ENCODE measurements at places on chromosomes 11 and 22. TPM values are rescaled to one million over a fixed set of nuclear protein-coding genes. Genes with fewer than 3 reads are reported as not detected.

DNA sequence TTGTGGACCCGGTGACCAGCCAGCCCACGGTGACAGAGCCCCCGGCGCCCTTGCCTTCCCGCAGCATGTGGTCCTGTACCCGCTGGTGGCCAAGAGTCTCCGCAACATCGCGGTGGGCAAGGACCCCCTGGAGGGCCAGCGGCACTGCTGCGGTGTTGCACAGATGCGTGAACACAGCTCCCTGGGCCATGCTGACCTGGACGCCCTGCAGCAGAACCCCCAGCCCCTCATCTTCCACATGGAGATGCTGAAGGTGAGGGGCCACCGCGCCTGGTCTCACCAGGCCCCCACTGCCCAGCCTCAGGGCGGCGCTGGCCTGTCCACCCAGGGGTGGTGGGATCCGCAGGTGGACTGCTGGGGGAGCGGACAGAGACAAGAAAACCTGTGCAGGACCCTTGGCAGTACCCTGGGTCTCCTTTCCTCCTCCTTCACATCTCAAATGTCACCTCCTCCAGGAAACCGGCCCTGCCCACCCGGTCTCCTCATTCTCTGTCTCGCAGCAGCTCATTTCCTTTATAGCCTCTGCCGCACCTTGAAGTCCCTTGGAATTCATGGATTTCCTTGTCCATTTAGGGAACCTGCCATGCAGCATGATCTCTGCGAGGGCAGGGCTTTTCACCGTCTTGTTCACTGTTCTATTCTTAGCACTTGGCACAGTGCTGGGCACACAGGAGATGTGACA lies 6.5 kb downstream of the AIP start:
- DNase-seq = no peak
- peaks cover 5% of the 10 kb centered on the region for H3K36me3 ChIP-seq
- H3K27me3 ChIP-seq = no peaks in the 10 kb centered on the region
- no peak overlapping the region for H3K4me3 ChIP-seq
- H3K4me1 ChIP-seq = no peaks in the 10 kb centered on the region

GRCh38 chr11:100397401-100397800 lies 289.7 kb upstream of the ARHGAP42 start:
- H3K27ac ChIP-seq = no peak overlapping the region
- H3K4me3 ChIP-seq = no peak overlapping the region
- no peaks in the 10 kb centered on the region for H3K36me3 ChIP-seq
- DNase-seq = no peak
- no peaks in the 10 kb centered on the region for H3K27me3 ChIP-seq

- no peaks in the 10 kb centered on the region for H3K27me3 ChIP-seq
- H3K27ac ChIP-seq = no peak overlapping the region
- no peak for DNase-seq
- H3K36me3 ChIP-seq = no peaks in the 10 kb centered on the region
- H3K4me3 ChIP-seq = no peak overlapping the region
These were observed 26.9 kb upstream of the HTR3A start for GRCh38 chr11:113947994-113948393.

GRCh38 chr22:38611559-38611958 lies 41.6 kb upstream of the DMC1 start:
- H3K4me3 ChIP-seq = no peak overlapping the region
- no peaks in the 10 kb centered on the region for H3K27me3 ChIP-seq
- no peak for DNase-seq
- H3K4me1 ChIP-seq = no peaks in the 10 kb centered on the region
- no peak overlapping the region for H3K27ac ChIP-seq

GRCh38 chr22:20658433-20659222 lies 115.3 kb upstream of the SERPIND1 start:
- H3K4me1 ChIP-seq = no peaks in the 10 kb centered on the region
- no peak overlapping the region for H3K27ac ChIP-seq
- no peak overlapping the region for H3K4me3 ChIP-seq

GRCh38 chr22:48301421-48301820 lies 1526.3 kb downstream of the BRD1 start:
- H3K4me3 ChIP-seq = no peak overlapping the region
- H3K27ac ChIP-seq = no peak overlapping the region
- no peaks in the 10 kb centered on the region for H3K36me3 ChIP-seq
- DNase-seq = no peak
- no peaks in the 10 kb centered on the region for H3K4me1 ChIP-seq

GRCh38 chr11:94521684-94522083 lies 9.4 kb downstream of the C11orf97 start:
- H3K4me3 ChIP-seq = no peak overlapping the region
- no peak overlapping the region for H3K27ac ChIP-seq
- H3K27me3 ChIP-seq = peaks cover 6% of the 10 kb centered on the region

DNA sequence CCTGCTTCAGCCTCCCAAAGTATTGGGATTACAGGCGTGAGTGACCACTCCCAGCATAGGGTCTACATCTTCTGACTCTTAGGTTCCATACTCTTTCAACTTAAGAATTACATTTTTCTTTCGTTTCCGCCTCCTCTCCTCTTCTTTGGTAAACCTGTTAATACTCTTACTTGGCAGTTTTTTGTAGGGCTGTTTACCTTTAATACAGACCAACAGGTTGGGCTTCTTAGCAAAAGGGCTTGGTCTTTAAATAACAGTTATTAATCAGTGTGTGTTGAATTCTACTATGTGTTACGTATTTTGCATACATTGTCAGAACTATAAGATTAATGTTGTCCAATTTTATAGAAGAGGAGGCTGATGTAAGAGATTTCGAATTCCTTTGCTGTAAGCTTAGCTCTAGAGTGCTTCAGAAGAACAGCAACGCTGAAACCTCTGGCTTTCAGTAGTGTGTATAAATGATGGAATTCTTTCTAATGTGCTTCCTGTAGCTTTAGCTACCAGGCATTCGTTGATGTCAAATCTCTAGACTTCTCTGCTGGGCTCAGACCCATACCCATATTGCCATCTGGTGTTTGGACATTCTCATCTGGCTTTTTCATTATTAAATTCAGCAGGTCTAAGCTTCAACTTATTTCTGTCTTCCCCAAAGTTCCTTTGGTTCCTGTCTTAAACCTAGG lies 3.1 kb downstream of the FDX1 start:
- no peaks in the 10 kb centered on the region for H3K27me3 ChIP-seq
- peaks cover 21% of the 10 kb centered on the region for H3K4me1 ChIP-seq
- no peak for DNase-seq
- H3K36me3 ChIP-seq = no peaks in the 10 kb centered on the region

GRCh38 chr11:113162592-113162962 lies 151.8 kb upstream of the TTC12 start:
- no peak overlapping the region for H3K4me3 ChIP-seq
- no peaks in the 10 kb centered on the region for H3K36me3 ChIP-seq
- H3K27ac ChIP-seq = no peak overlapping the region
- no peaks in the 10 kb centered on the region for H3K4me1 ChIP-seq
- H3K27me3 ChIP-seq = no peaks in the 10 kb centered on the region

- DNase-seq = no peak
- H3K27me3 ChIP-seq = peaks cover 18% of the 10 kb centered on the region
- H3K27ac ChIP-seq = no peak overlapping the region
- no peaks in the 10 kb centered on the region for H3K36me3 ChIP-seq
These were observed 61.3 kb upstream of the PRODH start for GRCh38 chr22:18997306-18997924.

GRCh38 chr11:63603180-63603518 lies 11.1 kb downstream of the PLAAT3 start:
- H3K36me3 ChIP-seq = no peaks in the 10 kb centered on the region
- H3K4me3 ChIP-seq = no peak overlapping the region
- H3K27me3 ChIP-seq = no peaks in the 10 kb centered on the region
- H3K4me1 ChIP-seq = peaks cover 9% of the 10 kb centered on the region

DNA sequence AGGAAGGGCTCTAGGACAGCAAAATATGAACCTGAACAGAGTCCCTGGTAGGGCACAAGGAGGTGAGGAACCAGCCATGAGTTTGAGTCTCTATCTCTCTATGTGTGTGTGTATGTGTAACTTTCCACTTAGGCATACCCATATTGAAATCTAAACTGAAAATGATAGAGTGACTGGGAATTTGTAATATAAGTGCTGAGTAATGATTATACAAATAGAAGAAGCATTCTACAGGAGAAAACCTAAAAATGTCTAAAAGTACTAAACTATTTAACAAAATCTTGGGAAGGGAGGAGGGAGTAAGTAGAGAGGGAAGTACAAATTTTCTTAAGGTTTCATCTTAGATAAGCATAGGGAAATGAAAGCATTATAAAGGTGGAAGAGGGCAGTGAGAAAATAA lies 97.1 kb upstream of the ZC3H12C start:
- no peaks in the 10 kb centered on the region for H3K27me3 ChIP-seq
- H3K36me3 ChIP-seq = no peaks in the 10 kb centered on the region
- H3K4me1 ChIP-seq = peaks cover 17% of the 10 kb centered on the region

GRCh38 chr11:12079726-12080556 lies 30.4 kb upstream of the MICAL2 start:
- no peaks in the 10 kb centered on the region for H3K27me3 ChIP-seq
- peak; percentile 99 for DNase-seq
- H3K36me3 ChIP-seq = no peaks in the 10 kb centered on the region
- H3K4me1 ChIP-seq = peaks cover 46% of the 10 kb centered on the region
- H3K27ac ChIP-seq = peak overlapping the region; percentile 100
- H3K4me3 ChIP-seq = no peak overlapping the region

DNA sequence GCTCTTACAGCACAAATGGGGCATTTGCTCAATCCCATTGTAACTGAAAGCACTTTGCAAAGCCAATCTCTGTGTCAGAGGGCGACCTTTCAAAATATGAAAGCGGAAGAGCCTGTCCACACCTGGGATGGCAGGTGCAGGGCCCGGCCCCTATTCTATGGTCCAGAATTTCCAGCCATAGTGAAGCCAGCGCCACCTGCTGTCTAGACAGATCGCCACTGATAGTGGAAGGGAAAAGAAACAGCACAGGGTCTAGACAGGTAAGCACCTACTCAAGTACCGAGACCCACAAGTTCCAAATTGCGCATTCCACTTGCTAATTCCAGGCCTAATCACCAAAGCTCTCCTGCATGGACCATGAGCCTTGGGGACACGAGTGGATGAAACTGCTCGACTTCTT lies 141.4 kb downstream of the NTM start:
- no peak overlapping the region for H3K4me3 ChIP-seq
- DNase-seq = no peak
- no peak overlapping the region for H3K27ac ChIP-seq
- no peaks in the 10 kb centered on the region for H3K4me1 ChIP-seq
- H3K36me3 ChIP-seq = no peaks in the 10 kb centered on the region
- no peaks in the 10 kb centered on the region for H3K27me3 ChIP-seq

The NAV2 gene
- total RNA-seq = 17.6 TPM

The CABP4 gene
- not detected for total RNA-seq

The MPPED1 gene
- total RNA-seq = not detected

The TRIM44 gene
- 61.0 TPM for total RNA-seq

The PLEKHB1 gene
- total RNA-seq = 4.5 TPM

The PRAME gene
- total RNA-seq = not detected

The SLC16A8 gene
- total RNA-seq = not detected

Measured in astrocyte (in vitro differentiated cells and primary cell).